ENCODE measurements at places on chromosomes 4 and X. TPM values are rescaled to one million over a fixed set of nuclear protein-coding genes. Genes with fewer than 3 reads are reported as not detected.

TMSB15C gene
- 4.3 TPM for total RNA-seq

GABRE gene
- total RNA-seq = 40.9 TPM

RIPPLY1 gene
- total RNA-seq = not detected

TMSB15B gene
- total RNA-seq = 6.6 TPM

HMX1 gene
- total RNA-seq = not detected

CMC4 gene
- total RNA-seq = 32.5 TPM

CAPN6 gene
- 0.63 TPM for total RNA-seq

S100P gene
- total RNA-seq = 1.2 TPM

ARHGAP6 gene
- total RNA-seq = 22.3 TPM

ZNF595 gene
- total RNA-seq = 8.9 TPM

HSPA4L gene
- total RNA-seq = 5.8 TPM

SOD3 gene
- 549 TPM for total RNA-seq

- H3K27me3 ChIP-seq = no peaks in the 10 kb centered on the region
- DNase-seq = no peak
- no peaks in the 10 kb centered on the region for H3K36me3 ChIP-seq
- H3K27ac ChIP-seq = no peak overlapping the region
These were observed 66.6 kb downstream of the FREM3 start for GRCh38 chr4:143633833-143634232.

DNA sequence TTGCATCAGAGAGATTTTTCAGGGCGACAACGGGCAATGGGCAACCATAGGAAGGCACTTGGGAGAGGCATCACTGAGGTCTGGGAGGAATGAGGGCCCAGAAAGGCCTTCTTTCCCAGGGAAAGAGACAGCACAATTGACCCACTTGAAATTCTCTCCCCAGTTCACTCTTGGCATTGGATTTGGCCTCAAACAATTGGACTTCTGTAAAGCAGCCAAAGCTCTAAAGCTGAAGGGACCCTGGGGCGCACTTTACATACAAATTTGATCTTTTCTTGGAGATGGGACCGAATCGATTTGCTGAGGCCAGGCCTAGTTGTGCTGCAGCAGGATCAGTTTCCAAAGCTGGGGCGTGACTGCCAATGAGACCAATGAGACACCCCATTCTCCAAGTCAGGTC lies 3.2 kb downstream of the ARHGAP36 start:
- H3K4me1 ChIP-seq = no peaks in the 10 kb centered on the region
- no peak overlapping the region for H3K4me3 ChIP-seq
- no peak overlapping the region for H3K27ac ChIP-seq
- no peaks in the 10 kb centered on the region for H3K27me3 ChIP-seq
- no peaks in the 10 kb centered on the region for H3K36me3 ChIP-seq

DNA sequence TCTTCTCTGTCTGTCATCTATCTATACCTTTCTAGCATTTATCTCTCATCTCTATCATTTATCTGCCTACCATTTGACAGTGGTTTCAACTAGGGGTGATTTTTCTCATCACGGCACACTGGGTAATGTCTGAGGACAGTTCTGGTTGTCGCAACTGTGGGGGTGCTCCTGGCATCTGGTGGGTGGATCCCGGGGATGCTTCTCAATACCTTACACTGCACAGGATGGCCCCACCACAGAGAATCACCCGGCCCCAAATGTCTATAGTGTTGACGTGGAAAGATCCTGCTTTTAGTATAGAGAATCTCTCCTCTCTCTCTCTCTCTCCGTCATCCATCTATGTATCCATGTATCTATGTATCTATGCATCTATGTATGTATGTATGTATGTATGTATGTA lies 7.2 kb downstream of the P2RY8 start:
- H3K4me1 ChIP-seq = no peaks in the 10 kb centered on the region
- DNase-seq = no peak
- H3K4me3 ChIP-seq = no peak overlapping the region
- no peak overlapping the region for H3K27ac ChIP-seq
- H3K27me3 ChIP-seq = no peaks in the 10 kb centered on the region

DNA sequence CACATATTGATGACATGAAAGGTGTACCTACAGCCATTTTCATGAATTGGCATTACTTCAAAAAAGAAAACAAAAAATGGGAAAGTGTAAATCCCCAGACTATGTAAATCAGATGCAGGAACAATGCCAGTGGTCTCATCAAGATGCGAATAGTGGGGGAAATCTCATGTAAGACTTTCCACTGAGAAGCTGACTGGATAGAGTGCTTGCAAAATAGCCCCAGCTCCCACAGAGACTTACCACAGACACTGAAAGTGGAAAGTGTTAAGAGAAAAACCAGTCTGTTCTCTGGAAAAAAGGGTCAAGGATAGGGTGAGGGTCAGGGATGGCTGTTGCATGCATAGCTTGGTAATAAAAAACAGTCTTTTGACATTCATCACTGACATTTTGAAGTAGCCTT lies 73.2 kb upstream of the ARMCX2 start:
- no peak overlapping the region for H3K27ac ChIP-seq
- no peaks in the 10 kb centered on the region for H3K36me3 ChIP-seq
- H3K4me3 ChIP-seq = no peak overlapping the region
- DNase-seq = no peak

DNA sequence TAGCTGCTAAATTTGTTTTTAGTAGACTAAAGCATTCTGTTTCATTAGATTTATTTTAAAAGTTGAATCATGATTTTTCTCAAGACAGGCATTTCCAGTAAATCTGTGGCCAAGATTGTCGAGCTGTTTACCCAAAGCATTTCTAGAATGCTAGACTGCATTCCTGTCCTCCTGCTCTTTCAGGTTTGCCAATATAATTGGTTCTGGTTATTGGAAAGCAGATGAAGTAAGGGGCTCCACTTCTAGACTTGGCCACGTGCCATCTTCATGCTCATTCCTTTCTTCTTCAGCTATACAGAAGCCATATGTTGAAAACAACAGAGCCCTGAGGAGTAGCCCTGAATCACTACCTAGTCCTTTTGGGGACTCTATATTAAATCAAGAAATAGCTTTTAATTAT lies 62.5 kb downstream of the PGRMC2 start:
- H3K27ac ChIP-seq = no peak overlapping the region
- H3K27me3 ChIP-seq = no peaks in the 10 kb centered on the region
- no peak for DNase-seq
- H3K4me3 ChIP-seq = no peak overlapping the region
- H3K4me1 ChIP-seq = peaks cover 19% of the 10 kb centered on the region

- H3K4me3 ChIP-seq = no peak overlapping the region
- H3K4me1 ChIP-seq = peaks cover 21% of the 10 kb centered on the region
- H3K36me3 ChIP-seq = no peaks in the 10 kb centered on the region
- no peak overlapping the region for H3K27ac ChIP-seq
These were observed 69.4 kb upstream of the HGFAC start for GRCh38 chr4:3372264-3372932.

GRCh38 chr4:163256680-163257343 lies 75.6 kb downstream of the NPY1R start:
- no peak overlapping the region for H3K4me3 ChIP-seq
- H3K27ac ChIP-seq = no peak overlapping the region
- H3K27me3 ChIP-seq = no peaks in the 10 kb centered on the region
- H3K4me1 ChIP-seq = no peaks in the 10 kb centered on the region
- H3K36me3 ChIP-seq = no peaks in the 10 kb centered on the region
- no peak for DNase-seq

DNA sequence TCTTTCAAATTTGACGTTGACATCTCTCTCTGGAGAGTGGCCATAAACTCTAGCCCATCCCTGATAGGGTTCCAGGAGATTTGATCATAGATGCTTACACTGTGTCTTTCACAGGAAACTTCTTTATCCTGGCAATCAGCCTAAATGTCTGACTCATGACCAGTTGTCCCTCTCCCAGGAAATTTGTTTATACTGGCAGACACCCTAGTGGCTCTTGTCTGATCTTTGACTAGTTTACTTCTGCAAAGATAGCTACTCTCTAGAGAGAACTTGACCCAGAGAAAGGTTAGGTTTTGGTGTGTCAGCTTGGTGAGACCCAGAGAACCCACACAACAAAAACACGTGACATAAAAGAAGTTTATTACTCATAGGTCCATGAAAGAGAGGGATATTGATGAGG lies 509.8 kb downstream of the CENPC start:
- H3K4me3 ChIP-seq = no peak overlapping the region
- H3K4me1 ChIP-seq = no peaks in the 10 kb centered on the region
- DNase-seq = no peak

DNA sequence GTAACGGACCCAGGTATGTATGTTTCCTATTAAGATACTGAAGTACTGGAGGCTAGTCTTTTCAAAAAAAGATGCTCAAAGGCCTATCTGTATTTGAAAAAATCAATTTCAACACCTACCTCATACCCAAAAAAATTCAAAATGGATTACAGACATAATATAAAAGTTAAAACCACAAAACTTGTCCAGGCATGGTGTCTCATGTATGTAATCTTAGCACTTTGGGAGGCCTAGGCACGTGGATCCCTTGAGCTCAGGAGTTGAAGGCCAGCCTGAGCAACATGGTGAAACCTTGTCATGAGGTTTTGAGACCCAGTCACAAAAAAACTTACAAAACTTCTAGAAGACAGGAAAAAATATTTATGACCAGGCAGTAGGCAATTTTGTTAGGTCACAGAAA lies 16.7 kb downstream of the RBMX start:
- peaks cover 11% of the 10 kb centered on the region for H3K36me3 ChIP-seq
- no peak overlapping the region for H3K4me3 ChIP-seq

DNA sequence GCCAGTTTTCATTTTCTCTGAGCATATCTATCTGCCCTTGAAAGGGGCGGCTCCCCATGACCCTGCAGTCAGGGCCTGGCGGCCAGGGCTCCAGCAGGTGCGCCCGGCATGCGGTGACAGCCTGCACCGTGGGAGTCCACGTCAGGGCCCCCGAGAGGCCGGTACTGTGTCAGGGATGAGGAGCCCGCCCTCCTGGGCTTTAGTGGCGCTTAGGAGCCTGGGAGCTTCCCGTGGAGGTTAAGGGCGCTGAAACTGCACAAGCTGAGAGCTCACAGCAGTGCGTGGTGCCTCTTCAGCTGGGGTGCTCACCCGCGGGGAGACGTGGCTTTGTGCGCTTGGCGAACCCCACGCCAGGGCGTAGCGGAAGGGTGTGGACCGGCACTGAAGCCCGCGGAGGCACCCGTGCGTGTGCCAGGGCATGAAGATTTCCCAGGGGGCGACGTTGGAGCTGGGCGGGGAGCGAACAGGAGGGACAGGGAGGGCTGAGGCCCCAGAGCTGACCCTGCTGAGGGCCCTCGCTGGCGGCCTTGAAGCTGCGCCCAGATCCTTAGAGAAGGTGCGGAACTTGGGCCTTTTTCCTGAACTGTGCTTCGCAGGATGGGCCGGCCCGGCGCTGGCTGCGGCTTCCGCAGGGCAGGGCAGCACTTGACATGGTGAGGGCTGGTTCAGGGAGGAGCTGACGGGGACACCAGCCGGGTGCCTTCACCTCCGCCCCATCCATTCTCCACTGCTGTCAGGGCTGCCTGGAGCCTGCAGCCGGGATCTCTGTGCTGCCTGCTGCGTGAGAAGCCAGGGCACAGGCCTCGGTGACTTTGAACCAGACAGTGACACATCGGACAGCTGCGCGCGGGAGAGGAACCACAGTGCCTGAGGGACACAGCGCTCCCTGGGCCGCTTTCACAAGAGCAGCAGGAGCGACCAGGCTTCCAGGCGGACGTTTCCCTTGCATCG lies 32.9 kb downstream of the HTT-AS start:
- peak overlapping the region; percentile 71 for H3K4me3 ChIP-seq
- H3K27ac ChIP-seq = peak overlapping the region; percentile 60
- H3K36me3 ChIP-seq = no peaks in the 10 kb centered on the region
- H3K4me1 ChIP-seq = peaks cover 6% of the 10 kb centered on the region
- peaks cover 3% of the 10 kb centered on the region for H3K27me3 ChIP-seq

GRCh38 chrX:20173313-20173712 lies 31.7 kb upstream of the EIF1AX start:
- H3K27me3 ChIP-seq = no peaks in the 10 kb centered on the region
- no peak overlapping the region for H3K27ac ChIP-seq
- DNase-seq = no peak
- H3K4me1 ChIP-seq = no peaks in the 10 kb centered on the region
- H3K4me3 ChIP-seq = no peak overlapping the region

- no peaks in the 10 kb centered on the region for H3K36me3 ChIP-seq
- H3K27ac ChIP-seq = no peak overlapping the region
- DNase-seq = no peak
- no peak overlapping the region for H3K4me3 ChIP-seq
- H3K4me1 ChIP-seq = no peaks in the 10 kb centered on the region
- no peaks in the 10 kb centered on the region for H3K27me3 ChIP-seq
These were observed 25.0 kb downstream of the CPZ start for GRCh38 chr4:8617486-8618040.

DNA sequence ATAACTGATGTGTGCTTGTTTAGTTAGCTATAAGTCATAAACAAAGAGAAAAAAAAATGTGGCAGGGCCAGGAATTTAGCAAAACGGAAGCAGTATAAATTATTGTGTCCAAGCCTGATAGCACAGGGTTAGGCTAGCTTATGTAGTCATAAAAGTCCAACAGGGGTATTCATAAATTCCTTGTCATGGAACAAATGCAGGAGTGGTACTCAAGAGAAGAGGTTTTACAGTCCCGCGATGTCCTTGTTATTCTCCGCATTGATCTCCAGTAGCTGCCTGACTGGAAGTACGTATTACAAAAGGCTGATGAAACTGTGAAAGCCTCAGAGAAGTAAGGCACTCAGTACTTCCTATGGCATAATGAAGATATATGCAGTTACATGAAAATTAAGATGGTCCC lies 336.9 kb upstream of the TRAM1L1 start:
- H3K36me3 ChIP-seq = no peaks in the 10 kb centered on the region
- H3K27ac ChIP-seq = no peak overlapping the region
- H3K4me1 ChIP-seq = no peaks in the 10 kb centered on the region
- DNase-seq = no peak

GRCh38 chr4:143355540-143356217 lies 19.0 kb downstream of the GAB1 start:
- no peaks in the 10 kb centered on the region for H3K27me3 ChIP-seq
- peaks cover 91% of the 10 kb centered on the region for H3K4me1 ChIP-seq
- H3K4me3 ChIP-seq = peak overlapping the region; percentile 41
- peak overlapping the region; percentile 48 for H3K27ac ChIP-seq
- no peaks in the 10 kb centered on the region for H3K36me3 ChIP-seq

- no peaks in the 10 kb centered on the region for H3K36me3 ChIP-seq
- no peaks in the 10 kb centered on the region for H3K27me3 ChIP-seq
- H3K4me3 ChIP-seq = no peak overlapping the region
- DNase-seq = no peak
These were observed 6.4 kb downstream of the MXRA5 start for GRCh38 chrX:3340016-3340415.

GRCh38 chr4:164931551-164932324 lies 45.7 kb downstream of the TRIM61 start:
- H3K4me3 ChIP-seq = no peak overlapping the region
- DNase-seq = no peak
- no peaks in the 10 kb centered on the region for H3K27me3 ChIP-seq

DNA sequence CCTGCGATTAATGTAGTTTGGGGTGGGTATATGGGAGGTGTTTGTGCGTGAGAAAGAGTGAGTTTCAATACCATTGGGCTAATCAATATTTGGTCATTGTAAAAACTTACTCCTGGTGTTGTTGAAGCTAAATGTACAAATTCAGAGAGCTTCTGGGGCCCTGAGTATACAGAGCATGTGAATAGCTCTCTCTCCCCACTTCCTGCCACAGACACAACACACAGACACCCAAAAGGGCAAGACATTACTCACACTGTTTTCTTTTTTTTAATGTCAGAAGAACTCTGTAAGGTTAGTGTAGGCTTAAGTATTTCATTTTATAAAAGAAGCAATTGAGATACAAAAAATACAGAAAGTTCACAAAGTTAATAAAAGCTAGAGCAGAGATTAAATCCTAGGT lies 151.3 kb upstream of the KCNIP4 start:
- H3K4me3 ChIP-seq = no peak overlapping the region
- H3K36me3 ChIP-seq = no peaks in the 10 kb centered on the region
- DNase-seq = no peak
- H3K27me3 ChIP-seq = no peaks in the 10 kb centered on the region

All from thoracic aorta (tissue), 2 donors.